Panc1 (cell line): ENCODE measurements at places on chromosomes 11 and 22. TPM values are rescaled to one million over a fixed set of nuclear protein-coding genes. Genes with fewer than 3 reads are reported as not detected.

Gene OR51B4
- not detected for total RNA-seq

Gene OR52E8
- not detected for total RNA-seq

Gene DENND5A
- 136 TPM for total RNA-seq

Gene PKP3
- total RNA-seq, result 36.8 TPM
